Common myeloid progenitor, CD34-positive (primary cell): ENCODE measurements at places on chromosomes 13 and 19.

DNA sequence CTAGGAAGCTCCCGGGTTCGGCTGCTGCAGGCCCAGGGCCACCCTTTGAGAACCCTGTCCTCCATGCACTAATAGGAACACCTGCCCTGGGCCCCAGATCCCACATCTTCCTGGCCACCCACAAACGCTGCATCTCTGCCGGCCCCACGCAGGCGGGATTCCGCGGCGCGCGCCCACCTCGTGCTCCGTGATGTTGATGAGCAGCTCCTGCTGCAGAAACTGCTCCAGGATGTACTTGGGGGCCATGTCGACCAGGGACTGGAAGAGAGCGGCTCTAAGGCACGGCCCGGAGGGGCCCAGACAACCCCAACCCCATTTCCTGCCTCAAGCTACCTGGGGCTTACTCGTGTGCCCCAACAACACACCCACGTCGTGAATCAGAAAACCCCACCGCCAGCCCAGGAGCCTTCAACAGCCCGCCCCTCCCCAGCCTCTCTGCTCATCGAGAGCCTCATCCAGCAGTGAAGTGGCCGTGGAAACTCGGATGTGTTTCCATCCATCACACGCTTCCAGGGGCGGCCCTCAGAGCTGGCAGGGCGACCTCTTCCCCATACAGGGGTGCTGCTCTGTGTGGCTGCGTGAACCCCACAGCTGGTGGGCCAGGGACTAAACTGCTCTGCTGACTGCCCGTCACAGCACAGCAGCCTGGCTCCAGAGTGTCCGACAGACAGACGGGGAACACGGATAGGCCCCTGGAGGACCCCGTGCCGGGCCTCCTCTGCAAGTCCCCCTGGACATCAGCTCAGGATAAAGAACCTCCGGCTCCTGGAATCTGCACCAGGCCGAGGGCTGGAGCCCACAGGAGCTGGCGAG is 4.2 kb downstream of the POLR2E start:
- no peak overlapping the region for H3K4me3 ChIP-seq
- no peak overlapping the region for H3K27ac ChIP-seq
- peaks cover 58% of the 10 kb centered on the region for H3K4me1 ChIP-seq

- no peak for DNase-seq
- no peaks in the 10 kb centered on the region for H3K4me1 ChIP-seq
- peak overlapping the region; percentile 14 for H3K27ac ChIP-seq
- H3K27me3 ChIP-seq = no peaks in the 10 kb centered on the region
- H3K36me3 ChIP-seq = peaks cover 16% of the 10 kb centered on the region
- H3K4me3 ChIP-seq = no peak overlapping the region
Measured at GRCh38 chr13:72970301-72970880, 88.4 kb upstream of the KLF5 start.

GRCh38 chr19:49398001-49398615 is 10.1 kb downstream of the KASH5 start:
- no peak overlapping the region for H3K27ac ChIP-seq
- no peak for DNase-seq
- no peaks in the 10 kb centered on the region for H3K4me1 ChIP-seq
- H3K36me3 ChIP-seq = no peaks in the 10 kb centered on the region
- H3K4me3 ChIP-seq = no peak overlapping the region
- H3K27me3 ChIP-seq = peaks cover 2% of the 10 kb centered on the region

- H3K4me1 ChIP-seq = peaks cover 30% of the 10 kb centered on the region
- peaks cover 23% of the 10 kb centered on the region for H3K27me3 ChIP-seq
- no peak overlapping the region for H3K4me3 ChIP-seq
- no peak overlapping the region for H3K27ac ChIP-seq
Measured at GRCh38 chr19:41932720-41933332, 4.6 kb upstream of the ERFL start.

DNA sequence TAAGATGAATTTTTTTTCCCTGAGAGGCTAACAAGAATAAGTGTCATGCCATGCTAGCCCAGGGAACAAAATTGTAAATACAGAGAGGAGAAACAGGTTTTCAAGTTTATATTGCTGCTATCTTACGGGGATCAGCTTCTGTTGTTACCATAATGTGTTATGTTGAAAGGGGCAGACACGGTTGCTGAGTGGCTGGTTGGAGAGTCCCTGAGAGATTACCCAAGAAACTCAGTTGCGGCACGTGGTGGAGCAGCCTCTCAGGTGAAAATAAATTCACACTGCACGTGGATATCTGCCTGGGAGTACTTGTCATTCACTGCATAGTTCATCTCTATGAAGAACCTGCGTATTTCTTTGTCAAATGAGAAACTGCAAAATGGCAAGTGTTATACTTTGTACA is 293.6 kb downstream of the TDRD3 start:
- H3K27me3 ChIP-seq = no peaks in the 10 kb centered on the region
- H3K4me1 ChIP-seq = no peaks in the 10 kb centered on the region
- no peaks in the 10 kb centered on the region for H3K36me3 ChIP-seq

DNA sequence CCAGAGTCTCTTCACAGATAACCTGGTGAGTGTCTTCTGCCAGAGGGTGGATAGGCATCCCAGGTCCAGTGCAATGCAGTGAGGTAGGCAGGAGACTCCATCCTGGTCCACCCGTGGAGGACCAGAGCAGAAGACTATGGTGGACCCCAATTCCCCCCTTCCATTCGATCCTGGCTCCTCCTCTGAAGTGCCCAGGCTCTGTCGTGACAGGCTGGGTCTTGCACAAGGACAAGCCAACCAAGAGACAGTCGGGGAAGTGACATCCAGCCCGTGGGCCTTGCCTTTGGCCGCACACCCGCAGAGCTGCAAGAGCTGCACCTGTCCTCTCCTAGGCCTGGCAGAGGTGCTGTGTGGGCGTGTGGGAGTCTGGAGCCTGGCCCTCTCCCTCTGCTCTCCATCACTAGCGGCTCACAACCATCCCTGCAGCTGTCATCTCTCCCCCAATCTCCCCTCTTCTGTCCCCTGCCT is 3.1 kb downstream of the ZNF784 start:
- no peaks in the 10 kb centered on the region for H3K27me3 ChIP-seq
- no peak for DNase-seq
- peaks cover 25% of the 10 kb centered on the region for H3K36me3 ChIP-seq
- H3K4me3 ChIP-seq = no peak overlapping the region

DNA sequence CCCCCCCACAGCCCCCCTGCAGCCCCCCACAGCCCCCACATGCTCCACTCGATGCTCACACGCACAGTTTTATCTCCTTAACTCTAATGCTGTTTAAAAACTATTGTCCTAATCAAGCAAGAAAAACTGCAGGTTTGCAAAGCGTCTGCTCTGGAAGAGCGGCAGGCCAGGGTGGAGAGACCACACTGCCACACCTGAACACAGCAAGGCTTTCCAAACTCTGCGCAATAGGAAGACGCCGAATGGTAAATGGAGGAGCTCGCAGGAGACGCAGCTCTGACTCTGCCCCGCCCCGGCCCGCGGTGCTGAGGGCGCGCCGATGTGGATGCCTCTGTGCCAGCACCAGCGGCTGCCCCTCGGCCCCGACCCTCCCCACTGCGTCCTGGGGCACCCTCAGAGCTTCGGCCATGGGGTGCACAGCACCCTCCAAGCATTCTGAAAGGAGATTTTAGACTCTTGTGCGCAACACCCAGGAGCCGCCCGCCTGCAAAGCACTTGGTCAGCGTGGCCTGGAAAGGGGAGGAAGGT is 32.4 kb downstream of the RASA3 start:
- H3K27me3 ChIP-seq = no peaks in the 10 kb centered on the region
- DNase-seq = peak; percentile 30
- H3K27ac ChIP-seq = no peak overlapping the region
- no peak overlapping the region for H3K4me3 ChIP-seq
- H3K36me3 ChIP-seq = no peaks in the 10 kb centered on the region
- no peaks in the 10 kb centered on the region for H3K4me1 ChIP-seq

DNA sequence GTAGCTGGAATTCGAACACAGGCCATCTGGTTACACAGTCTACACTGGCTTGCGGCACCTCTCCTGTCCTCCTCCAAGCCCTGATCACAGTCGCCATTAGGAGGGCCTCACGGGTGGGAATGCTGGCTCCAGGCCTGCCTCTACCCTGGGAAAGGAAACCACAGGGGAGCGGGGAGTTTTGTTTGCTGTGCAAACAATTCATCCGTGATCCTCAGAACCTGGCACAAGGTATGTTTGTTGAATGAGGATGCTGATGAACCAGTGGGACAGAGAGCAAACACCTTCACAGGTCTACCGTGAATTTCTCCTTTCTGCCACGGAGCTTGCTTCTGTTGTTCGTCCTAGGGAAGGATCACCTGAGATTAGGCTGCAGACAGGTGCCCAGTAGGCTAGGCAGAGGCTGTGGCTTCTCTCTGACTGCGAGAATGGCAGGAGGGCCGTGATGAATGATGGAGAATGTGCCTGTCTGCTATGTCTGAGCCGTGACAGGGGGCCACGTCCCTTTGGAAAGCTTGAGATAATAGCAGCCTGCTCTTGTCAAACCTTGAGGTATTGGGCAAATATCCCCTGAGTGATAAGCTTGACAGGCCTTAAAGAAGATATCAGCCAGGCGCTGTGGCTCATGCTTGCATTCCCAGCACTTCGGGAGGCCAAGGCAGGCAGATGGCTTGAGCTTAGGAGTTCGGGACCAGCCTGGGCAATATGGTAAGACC is 36.7 kb downstream of the PIN1 start:
- DNase-seq = no peak
- H3K27me3 ChIP-seq = no peaks in the 10 kb centered on the region
- no peak overlapping the region for H3K27ac ChIP-seq
- no peaks in the 10 kb centered on the region for H3K36me3 ChIP-seq
- no peaks in the 10 kb centered on the region for H3K4me1 ChIP-seq

- DNase-seq = no peak
- H3K27me3 ChIP-seq = no peaks in the 10 kb centered on the region
- H3K4me3 ChIP-seq = no peak overlapping the region
- no peak overlapping the region for H3K27ac ChIP-seq
Measured at GRCh38 chr13:68257111-68257842, 1027.1 kb upstream of the PCDH9 start.

DNA sequence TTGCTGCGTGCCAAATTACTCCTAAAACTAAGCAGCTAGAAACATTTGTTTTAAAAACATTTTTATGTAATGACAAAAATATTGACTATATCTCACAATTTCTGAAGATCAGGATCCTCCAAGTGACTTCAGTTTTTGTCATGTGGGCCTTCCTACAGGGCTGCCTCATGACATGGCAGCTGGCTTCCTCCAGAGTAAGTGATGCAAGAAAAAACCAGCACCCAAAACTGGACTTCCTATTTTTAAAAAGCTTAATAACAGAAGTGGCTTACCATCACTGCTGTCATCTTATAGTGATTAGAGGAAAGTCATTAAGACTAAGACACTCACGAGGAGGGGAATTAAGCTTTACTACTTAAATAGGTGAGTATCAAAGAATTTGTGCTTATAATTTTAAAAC is 681.7 kb downstream of the PCDH17 start:
- H3K36me3 ChIP-seq = no peaks in the 10 kb centered on the region
- no peaks in the 10 kb centered on the region for H3K27me3 ChIP-seq
- DNase-seq = peak; percentile 11
- no peak overlapping the region for H3K4me3 ChIP-seq
- no peak overlapping the region for H3K27ac ChIP-seq
